Stimulated activated CD4-positive, alpha-beta T cell treated with anti-CD3 and anti-CD28 coated beads, Interleukin-2, amount 100 ng/mL, for 4 hours (primary cell): ENCODE measurements at places on chromosomes 12 and 14.

- DNase-seq: no peak
These were observed 498 bp downstream of the GPR132 start for GRCh38 chr14:105064721-105065143.

- DNase-seq: no peak
These were observed 18.3 kb upstream of the GXYLT1 start for GRCh38 chr12:42162965-42163364.

GRCh38 chr12:49872381-49872780 lies 29.5 kb upstream of the BCDIN3D start:
- no peak for DNase-seq

DNA sequence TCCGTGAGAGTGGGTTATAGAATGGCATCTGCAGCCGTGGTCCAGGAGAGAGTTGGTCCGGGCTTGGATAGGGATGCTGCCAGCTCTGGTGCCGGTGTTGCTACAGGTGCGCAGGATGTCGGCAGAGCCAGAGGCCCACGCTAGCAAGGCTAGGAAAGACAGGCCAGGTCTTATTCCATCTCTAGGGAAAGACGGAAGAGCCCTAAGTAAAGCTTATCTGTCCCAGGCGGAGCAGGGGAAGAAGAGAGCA lies 485 bp upstream of the PSME1 start:
- DNase-seq: no peak

GRCh38 chr12:57276935-57277563 lies 26.1 kb upstream of the STAC3 start:
- no peak for DNase-seq

DNA sequence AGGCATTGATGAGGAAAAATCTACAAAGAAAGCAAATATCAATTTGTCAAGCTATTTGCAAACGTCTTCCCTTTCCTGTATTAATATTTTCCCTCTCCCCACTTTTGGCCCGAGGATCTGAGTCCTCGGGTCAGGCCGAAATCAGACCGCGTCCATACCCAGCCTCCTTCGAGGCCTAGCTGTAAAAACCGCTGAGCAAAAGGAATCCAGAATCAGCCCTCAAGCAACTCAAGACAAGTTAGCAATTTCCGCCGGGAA lies 353 bp upstream of the MAPK1IP1L start:
- DNase-seq: no peak

- no peak for DNase-seq
These were observed 888.6 kb downstream of the TMTC2 start for GRCh38 chr12:83575326-83575725.

DNA sequence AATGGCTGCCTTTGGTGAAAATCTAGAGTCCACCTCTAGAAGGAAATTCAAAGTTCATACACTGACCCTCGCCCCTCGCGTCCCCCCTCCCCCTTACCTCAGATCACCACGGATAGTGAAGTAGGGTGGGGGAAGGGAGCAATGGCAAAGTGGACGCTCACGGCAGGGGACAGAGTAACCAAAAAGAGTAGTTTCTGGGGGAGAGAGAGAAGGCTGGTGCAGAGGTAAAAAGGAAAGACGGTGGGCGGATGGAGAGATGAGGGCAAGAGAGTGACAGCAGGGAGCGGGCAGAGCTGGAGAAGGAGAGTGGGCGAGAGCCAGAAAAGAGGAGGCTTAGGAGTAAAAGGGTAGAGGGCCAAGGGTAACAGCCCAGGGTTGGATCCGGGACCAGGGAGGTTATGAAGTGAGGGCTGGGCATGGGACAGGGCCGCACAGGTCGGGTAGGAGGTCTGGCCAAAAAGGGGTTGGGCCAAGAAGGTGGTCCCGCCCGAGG lies 423 bp downstream of the ALDH6A1 start:
- no peak for DNase-seq

DNA sequence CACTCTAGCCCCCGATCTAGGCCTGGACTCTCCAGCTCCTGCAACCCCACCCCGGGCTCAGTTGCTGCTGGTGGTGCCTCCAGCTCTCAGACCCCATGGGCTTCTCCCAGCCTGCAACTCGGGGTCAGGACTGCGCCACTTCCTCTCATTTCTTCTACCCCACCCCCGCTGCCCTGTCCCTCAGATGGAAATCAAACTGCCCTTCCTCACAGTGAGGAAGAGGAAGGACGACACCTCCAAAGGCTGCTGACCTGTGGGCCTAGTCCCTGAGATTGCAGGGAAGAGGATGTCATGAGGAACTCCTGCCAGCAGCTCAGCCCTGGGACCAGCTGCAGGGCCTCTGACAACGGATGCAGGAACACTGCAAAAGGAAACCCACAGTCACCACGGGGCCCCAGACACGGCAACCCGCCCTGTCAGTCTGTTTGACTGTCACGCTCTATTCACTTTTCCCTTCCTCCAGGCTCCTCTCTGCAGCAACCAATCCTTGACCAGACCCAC lies 29.3 kb upstream of the PNMA1 start:
- DNase-seq: no peak

DNA sequence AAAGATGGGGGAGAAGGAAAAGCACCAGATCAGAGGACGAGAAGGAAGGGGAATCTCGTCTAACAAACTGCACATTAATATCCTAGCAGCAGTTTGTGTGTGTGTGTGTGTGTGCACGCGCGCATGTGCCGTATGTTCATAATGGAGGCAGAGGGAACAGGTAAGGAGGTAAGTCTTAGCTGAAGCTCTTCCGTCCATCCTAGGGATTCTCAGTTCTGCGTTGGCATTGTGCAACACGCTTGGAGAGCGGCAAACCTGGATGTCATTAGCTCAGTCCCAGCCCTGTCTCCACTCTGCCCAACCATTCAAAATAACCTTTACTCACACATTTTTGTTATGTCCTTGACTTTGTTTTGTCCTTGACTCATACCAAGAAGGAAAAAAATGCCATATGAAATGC lies 1.6 kb upstream of the C1R start:
- DNase-seq: no peak

- peak; percentile 24 for DNase-seq
These were observed 138.0 kb downstream of the ASCL4 start for GRCh38 chr12:107912421-107913004.

GRCh38 chr14:80364274-80364673 lies 153.0 kb upstream of the DIO2 start:
- no peak for DNase-seq

DNA sequence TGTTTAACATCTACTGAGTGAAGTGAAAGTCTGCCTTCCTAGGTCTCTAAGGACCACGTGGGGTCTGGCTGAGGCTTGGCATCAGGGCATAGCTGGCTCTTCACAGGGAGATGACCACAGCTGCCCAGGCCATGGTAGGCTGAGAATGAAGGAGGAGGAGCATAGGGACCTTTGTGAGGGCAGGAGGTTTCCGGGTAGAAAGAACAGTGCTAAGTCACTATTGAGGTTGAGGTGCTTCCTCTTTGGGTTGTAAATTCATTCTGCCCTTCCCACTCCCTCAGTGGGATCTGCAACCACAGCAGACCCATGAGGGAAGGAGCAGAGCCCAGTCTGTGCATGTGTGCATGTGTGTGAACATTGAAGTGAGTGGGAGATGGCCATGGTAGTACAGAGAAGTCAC lies 909.6 kb downstream of the VRK1 start:
- DNase-seq: no peak

DNA sequence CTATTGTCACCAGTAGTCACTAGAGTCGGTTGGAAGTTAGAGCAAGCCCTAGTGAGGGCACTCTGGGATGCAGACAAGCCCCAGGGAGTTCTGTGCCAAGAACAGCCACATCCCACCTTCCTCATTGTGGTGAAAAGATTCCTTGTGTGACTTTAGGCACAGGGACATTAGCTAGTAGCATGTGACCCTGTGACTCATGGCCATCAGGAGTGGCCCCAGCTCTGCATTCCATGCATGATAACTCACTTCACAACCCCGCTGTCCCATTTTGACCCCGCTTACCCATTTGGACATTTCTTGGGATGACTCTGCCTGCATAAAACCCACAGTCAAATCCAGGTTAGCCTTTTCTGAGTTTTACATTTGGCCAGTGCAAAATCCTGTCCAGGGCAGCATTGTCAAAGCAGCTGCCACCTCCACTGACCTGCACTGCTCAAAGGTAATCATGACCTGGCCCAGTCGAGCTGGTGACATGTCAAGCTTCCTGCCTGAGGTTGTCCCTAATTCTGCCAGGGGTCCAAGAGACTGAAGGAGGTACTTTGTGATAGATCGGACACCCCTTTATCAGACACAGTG lies 430.5 kb downstream of the DPF3 start:
- DNase-seq: no peak
